T1000 (cell line): ENCODE measurements at places on chromosomes 6 and 20.

GRCh38 chr6:39834278-39834677, 42.1 kb downstream of the DAAM2 start:
- DNase-seq: no peak

- DNase-seq: no peak
Measured at GRCh38 chr6:79608334-79609224, 22.6 kb upstream of the SH3BGRL2 start.

GRCh38 chr6:6482256-6482655, 106.3 kb upstream of the LY86 start:
- DNase-seq: no peak

GRCh38 chr6:93896081-93896480, 476.7 kb upstream of the EPHA7 start:
- DNase-seq: no peak
